ENCODE measurements at places on chromosomes 1 and 21. TPM values are rescaled to one million over a fixed set of nuclear protein-coding genes. Genes with fewer than 3 reads are reported as not detected.

- no peak for DNase-seq
Measured at GRCh38 chr1:223140611-223141405, 2.2 kb downstream of the TLR5 start.

- DNase-seq: no peak
Measured at GRCh38 chr1:26290882-26291261, 11.0 kb downstream of the SH3BGRL3 start.

DNA sequence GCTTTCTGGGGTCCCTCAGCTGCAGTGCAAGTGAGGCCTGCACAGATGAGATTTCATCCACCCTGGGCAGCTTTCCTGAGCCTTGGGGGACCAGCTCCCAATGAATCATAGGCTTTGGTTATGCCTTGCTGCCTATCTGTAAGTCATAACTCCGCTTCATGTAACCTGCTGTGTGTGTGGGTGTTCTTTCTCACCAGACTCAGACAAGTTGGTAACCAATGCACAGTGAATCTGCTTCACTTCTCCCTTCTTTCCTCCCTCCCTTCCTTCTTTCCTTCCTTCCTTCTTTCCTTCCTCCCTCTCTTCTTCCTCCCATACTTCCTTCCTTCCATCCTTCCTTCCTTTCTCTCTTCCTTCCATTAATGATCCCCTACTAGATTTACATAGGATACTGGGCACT is 34.4 kb upstream of the PSMB2 start:
- DNase-seq: no peak

The PCSK9 gene
- not detected for total RNA-seq

The HSPA6 gene
- 0.14 TPM for total RNA-seq

The AMY2B gene
- total RNA-seq: 3.6 TPM

Data from activated CD4-positive, alpha-beta T cell treated with anti-CD3 and anti-CD28 coated beads for 36 hours (primary cell).